ENCODE measurements at places on chromosomes 3 and 15.

- DNase-seq = no peak
Observed at GRCh38 chr15:84855136-84855535, 29.3 kb upstream of the SLC28A1 start.

DNA sequence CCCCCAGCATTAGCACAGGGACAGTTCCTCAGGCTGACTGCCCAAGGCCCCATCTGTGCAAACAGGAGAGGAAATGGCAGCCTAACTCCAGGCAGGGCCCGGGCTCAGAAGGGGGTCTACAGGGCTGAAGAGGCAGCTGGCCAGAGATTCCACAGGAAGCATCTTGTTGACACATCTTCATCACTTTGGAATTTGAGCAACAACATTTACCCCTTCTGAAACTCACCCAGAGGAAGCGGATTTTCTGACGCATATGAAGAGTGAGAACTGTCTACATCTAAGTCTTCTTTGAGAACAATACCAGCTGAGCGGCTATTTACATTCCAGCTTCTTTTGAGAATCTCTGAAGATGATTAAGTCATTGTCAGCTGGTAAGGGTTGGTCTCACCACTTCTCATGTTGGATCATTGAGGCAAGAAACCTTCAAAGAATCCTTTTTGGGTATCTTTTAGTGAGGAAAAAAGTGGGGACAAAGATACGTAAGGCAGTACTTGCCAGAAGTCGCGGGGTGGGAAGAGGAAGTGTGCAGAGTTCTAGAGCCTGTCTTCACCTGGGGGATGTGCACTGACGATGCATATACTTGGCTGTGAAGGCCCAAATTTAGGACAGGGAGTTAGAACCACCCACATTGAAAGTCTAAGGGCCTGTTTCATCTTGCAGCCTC, 25.4 kb upstream of the SRP14 start:
- DNase-seq = peak; percentile 40

GRCh38 chr15:73321496-73322450, 47.0 kb downstream of the HCN4 start:
- DNase-seq = no peak

GRCh38 chr3:46669191-46669999, 24.1 kb downstream of the ALS2CL start:
- DNase-seq = no peak

- no peak for DNase-seq
Observed at GRCh38 chr3:150307311-150308036, 100.6 kb upstream of the TSC22D2 start.

GRCh38 chr3:134624537-134625287, 26.1 kb downstream of the KY start:
- no peak for DNase-seq

DNA sequence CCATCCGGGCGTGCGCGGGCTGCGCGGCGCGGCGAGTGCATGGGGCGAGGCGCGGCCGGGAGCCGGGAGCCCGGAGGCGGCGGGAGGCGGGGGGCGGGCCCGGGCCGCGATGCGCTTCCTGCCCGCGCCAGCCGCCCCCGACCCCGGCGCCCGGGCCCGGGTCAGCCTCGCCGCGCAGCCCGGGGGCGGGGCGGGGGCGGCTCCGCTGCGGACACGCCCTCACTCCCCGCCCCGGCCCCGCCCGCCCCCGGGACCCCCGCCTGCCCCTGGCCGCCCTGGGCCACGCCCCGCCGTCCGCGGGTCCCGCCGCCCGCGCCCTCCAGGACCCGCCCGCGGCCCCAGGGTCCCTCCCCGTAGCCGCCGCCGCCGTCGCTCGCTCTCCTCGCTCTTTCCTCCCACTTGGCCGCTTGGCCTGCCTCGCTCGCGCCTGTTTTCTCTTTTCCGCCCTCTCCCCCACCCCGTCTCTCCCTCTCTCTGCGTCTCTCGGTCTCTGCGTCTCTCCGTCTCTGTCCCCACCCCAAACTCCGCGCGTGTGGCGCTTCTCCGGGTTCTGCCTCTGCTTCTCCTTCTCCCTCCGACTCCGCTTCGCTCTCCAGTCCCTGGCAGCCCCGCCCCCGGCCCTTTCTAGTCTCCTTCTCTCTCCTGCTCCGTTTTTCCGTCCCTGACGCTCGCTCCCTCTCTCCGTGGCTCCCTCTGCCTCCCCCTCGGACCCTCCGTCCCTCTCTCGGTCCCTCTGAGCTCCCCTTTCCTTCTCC, at the start of gene PLXND1:
Gene PLXND1 (minus strand): TSS at position 41 of the 755 bp plus-strand sequence. CDS start 37 bp downstream, at position 4.
- peak; percentile 64 for DNase-seq

All from fibroblast of mammary gland (primary cell).